HT-29 (cell line): ENCODE measurements at places on chromosomes 4 and X.

- no peak for DNase-seq
These were observed 159.6 kb downstream of the STIM2 start for GRCh38 chr4:27020203-27020602.

GRCh38 chr4:146857298-146857697 lies 88.4 kb downstream of the TTC29 start:
- no peak for DNase-seq

DNA sequence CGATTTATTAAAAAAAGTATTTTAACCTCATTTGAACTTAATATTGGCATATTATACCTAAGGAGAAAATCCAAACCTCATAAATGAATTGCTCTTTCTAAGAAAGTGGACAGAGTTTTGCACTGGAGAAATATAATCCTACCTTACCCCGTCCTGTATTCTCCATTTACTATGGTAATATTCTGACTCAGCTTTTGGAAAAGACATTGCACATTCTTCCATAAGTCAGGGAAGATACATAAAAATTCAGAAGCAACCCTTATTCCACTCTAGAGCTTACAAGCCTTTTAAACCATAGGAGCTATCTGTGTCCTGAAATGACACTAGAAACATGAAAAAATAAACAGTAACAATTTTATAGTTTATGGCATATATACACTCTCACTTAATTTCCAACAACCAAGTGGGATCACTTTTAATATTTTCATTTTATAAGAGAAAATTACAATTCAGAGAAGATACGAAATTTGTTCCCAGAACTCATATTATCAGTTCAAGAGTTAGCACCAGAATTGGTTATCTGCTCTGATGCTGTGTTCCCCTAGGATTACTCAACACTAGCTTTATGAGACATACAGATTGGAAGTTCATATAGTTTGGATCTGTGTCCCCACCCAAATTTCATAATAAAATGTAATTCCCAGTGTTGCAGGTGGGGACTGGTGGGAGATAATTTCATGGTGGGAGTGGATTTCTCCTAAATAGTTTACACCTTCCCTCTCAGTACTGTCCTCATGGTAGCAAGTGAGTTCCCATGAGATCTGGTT lies 359.4 kb downstream of the ARAP2 start:
- DNase-seq, result no peak

GRCh38 chrX:109856974-109857373 lies 123.9 kb upstream of the ACSL4 start:
- DNase-seq, result peak; percentile 61

GRCh38 chr4:15910155-15910940 lies 28.2 kb downstream of the FGFBP1 start:
- no peak for DNase-seq

DNA sequence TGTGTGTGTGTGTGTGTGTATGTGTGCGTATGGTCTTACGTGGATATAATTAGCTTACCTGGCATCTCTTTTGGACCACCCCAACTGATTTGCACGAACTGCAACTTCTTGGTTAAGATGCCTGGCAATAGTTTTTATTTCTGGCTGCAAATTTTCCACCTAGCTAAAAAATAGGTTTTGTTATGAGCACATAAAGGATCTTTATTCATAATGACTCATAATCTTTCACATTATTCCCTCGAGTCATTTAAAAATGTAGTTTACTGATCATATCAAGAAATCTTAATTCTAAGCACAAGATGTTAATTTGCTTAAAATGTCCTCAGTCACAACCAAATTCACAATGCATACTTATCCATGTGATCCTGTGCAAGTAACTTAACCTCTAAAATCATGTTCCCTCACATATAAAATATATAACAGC lies 1.5 kb downstream of the COX18 start:
- no peak for DNase-seq

- DNase-seq, result no peak
These were observed 2466.9 kb downstream of the PCDH7 start for GRCh38 chr4:33187035-33187434.

- no peak for DNase-seq
These were observed 29.9 kb downstream of the TBL1X start for GRCh38 chrX:9494771-9495170.

GRCh38 chr4:125704726-125705125 lies 390.0 kb downstream of the FAT4 start:
- DNase-seq, result no peak

DNA sequence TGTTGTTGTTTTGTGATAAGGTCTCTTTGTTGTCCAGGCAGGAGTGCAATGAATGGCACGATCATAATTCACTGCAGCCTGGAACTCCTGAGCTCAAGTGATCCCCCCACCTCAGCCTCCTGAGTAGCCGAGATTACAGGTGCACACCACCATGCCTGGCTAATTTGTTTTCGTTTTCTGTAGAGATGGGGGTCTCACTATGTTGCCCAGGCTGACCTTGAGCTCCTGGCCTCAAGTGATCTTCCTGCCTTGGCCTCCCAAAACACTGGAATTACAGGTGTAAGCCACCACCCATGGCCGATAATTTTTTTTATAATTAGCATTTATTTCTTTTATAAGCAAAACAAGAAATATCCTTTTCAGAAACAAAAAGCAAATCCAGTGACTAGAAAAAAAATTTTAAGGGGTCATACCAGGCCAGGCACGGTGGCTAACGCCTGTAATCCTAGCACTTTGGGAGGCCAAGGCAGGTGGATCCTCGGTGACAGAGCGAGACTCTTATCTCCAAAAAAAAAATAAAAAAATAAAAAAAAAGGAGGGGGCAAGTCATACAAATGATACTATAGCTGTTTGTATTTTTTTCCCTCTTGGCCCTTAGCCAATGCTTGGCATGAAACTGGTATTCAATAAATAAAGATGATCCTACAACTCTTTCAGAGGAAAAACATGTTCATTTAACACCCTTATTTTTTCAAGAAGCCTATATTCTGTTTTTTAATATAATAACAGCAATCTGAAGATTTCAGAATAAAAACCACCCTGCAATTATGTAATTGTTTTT lies 3.4 kb downstream of the PLAC8 start:
- peak; percentile 26 for DNase-seq

GRCh38 chr4:10716163-10716562 lies 31.6 kb upstream of the CLNK start:
- no peak for DNase-seq

DNA sequence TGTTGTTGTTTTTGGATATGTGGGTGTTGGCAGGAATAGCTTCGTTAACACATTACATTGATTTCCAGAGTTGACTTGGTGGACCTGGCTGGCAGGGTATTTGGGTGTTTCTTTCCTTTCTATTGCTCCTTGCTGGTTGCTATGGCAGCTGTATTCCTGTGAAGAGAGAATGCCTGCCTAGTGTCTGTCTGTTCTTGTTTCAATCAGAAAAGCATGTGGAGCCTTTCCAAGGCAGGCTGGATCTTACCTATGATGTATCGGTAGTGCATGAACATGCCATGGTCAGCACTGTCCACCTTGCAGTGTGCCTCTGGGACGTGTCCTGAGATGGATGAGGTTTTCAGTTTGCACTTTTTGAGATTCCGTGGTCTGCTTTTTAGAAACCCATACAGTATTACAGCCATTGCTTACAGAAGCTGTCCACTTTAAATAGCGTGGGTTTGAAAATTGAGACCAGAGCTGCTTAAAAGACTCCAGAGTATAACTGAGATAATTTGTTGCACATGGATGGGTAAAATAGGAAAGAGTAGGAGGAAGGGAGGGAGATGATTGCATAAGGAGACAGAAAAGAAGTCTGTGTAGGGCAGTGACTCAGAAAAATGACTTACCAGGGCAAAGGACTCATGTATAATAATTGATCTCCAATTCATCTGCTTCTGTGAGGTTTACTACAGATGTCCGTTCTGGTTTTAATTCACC lies 20.0 kb upstream of the AADAT start:
- no peak for DNase-seq

GRCh38 chr4:84218031-84218430 lies 281.1 kb downstream of the NKX6-1 start:
- DNase-seq, result no peak

DNA sequence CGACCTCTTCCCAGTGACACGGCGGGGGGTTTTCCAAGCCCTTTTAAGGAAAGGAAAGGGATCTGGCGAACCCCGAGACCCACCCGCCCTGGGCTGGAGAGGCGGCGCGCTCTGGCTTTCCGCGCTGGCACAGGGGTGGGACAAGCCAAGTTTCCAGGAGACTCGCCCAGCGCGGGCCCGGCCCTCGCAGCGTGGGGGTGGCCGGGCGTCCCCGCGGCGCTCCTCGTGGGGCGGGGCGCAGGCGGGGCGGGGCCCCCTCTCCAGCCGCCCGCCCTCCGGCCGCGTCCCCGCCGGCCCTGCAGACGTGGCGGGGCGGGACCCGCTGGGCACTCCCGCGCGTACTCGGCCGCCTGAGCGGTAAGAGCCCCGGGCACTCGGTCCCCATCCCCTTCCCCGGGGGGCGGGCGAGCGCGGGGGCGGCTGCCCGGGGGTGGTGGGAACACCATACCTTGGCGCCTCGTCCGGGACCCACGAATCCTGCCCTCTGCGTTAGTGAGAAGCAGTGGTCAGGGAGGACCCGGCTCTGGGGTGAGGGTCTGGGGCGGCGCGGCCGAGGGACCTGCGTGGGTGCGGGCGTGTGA lies at the start of gene FAM114A1:
Gene FAM114A1, plus strand, starts transcription at position 329 of the 581 bp plus-strand sequence. CDS start 10,273 bp downstream, outside the sequence.
- DNase-seq, result peak; percentile 83

GRCh38 chr4:149735796-149736195 lies 79.8 kb downstream of the IQCM start:
- DNase-seq, result no peak

GRCh38 chrX:17359500-17359899 lies 15.5 kb upstream of the NHS start:
- DNase-seq, result no peak

DNA sequence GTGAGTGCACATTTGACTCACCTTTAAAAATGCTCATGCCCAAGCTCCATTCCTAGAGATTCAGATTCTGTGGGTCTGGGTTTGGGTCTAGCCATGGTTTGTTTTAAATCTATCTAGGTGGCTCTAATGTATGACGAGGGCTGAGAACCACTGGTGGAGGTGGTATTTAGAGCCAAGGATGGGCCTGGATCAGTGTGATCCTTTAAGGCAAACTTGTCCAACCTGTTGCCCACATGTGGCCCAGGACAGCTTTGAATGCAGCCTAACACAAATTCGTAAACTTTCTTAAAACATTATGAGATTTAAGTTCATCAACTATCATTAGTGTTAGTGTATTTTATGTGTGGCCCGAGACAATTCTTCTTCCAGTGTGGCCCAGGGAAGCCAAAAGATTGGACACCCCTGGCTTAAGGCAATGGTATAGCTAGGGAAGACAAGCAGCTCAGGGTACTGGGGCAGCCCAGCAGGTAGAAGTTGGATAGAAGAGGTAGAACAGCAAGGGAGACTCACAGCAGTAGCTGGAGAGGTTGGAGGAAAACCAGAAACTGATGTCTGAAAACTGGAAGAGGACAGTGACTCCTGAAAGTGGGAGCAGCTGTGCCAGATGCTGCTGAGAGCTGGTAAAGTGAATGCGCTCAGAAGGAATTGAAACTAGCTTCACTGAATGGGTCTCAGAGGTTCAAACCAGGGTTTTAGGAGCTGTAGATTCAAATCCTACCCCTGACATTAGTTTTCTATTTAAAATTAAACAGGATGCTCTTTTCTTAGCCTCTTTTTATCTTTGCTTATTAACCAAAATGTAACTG lies 18.2 kb downstream of the ADD1 start:
- DNase-seq, result no peak

GRCh38 chrX:55107911-55108310 lies 19.1 kb downstream of the PAGE2 start:
- DNase-seq, result no peak

DNA sequence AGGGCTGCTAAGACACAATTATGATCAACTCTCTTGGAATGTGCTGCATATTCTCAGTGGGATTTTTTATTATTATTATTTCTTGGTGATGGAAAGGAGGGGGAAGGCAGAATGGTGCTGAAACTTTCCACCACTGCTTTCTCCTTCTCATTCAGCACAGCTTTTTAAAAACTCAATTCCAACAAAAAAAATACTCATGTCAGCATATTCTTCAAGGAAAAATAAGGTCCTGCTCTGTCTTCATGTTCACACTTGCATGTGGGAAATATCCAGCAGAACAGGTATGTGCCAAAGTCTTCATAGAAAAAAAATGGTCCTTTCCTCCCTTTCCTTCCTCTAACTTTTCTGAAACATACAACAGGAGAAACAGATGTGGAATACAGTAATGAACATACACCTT lies 144.0 kb upstream of the ADAMTS3 start:
- DNase-seq, result no peak

- no peak for DNase-seq
These were observed 48.6 kb downstream of the NPY5R start for GRCh38 chr4:163392328-163392727.

- DNase-seq, result no peak
These were observed 186.4 kb upstream of the PUDP start for GRCh38 chrX:7334253-7334935.

DNA sequence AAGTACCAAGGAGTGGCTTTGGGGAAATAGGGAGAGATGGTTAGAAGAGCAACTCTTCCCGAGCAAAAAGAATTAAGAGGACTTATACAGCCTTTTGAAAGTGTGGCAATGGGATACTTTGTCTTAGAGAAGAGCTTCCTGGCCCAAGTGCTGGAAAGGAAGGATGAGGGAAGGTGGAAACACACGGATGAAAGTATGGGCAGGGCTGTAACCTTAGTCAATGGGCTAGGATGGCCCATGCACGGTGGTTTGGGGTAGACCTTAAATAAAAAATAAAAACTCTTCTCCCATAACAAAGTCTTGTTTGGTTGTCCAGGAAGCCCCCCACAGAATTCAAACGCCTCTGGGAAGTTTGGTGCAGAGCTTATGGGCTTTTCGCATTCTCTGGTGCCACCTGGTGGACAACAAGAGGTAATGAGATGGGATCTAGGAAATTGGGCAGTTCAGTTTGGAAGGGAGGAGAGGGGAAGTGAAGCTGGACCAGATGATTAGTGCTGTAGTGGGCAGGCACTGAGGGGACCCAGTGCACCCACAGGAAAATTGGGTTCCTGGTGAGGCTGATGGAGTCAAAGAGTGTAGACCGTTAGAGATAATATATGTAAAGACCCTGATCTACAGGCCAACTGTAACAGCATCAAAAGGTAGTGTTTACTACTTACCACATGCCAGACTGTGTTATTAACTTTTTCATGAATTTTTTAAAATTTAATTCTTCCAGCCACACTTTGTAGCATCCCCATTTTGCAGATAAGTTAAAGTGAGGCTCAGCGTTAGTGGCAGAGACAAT lies 13.8 kb upstream of the ENOX2 start:
- DNase-seq, result peak; percentile 59

DNA sequence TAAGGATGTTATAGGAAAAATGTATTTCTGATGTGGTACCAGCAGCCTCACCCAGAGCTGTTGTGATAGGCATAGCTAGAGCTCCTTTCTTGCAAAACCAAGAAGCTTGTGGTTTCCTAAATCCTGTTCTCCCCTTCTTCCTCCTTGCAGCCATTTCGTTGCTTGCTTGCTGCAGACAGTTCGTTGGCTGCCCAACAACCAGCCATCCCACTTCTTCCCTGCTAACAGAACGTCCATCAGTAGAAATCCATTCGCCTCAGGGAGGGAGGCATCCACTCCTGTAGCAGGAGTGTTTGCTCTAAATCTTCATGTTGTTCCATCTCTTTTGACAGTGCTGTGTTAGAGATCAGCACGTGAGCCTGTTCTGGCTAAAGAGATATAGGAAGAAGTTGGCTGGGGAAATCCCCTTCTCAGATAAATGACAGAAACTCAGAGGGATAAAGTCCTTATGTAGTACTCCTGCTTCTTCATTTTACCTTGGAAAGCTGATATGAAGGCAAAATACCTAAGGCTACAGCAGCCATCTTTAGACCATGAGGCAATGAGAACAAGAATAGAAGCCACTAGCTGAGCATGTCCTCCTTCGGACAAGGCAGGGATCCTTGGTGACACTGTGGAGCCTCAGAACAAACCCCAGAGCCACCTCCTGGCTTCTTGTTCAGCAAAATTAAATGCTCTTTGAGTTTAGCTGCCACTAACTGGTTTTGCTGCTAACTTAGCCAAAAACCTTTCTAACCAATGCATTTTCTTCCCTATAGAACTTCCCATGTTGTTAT lies 68.4 kb upstream of the RELL1 start:
- DNase-seq, result no peak
